OCI-LY7 (cell line): ENCODE measurements at places on chromosomes 5 and 9. TPM values are rescaled to one million over a fixed set of nuclear protein-coding genes. Genes with fewer than 3 reads are reported as not detected.

The ADGRD2 gene
- total RNA-seq = not detected in 2 replicates

The N4BP3 gene
- total RNA-seq = 22.3 and 26.1 TPM in 2 replicates

The ZNF367 gene
- total RNA-seq = 24.6 and 31.6 TPM in 2 replicates

The ANKS6 gene
- 28.5 and 30.1 TPM in 2 replicates for total RNA-seq

The NSUN2 gene
- 122 and 139 TPM in 2 replicates for total RNA-seq

The PRR7 gene
- total RNA-seq = 12.5 and 12.8 TPM in 2 replicates

The ZNF883 gene
- 0.33 TPM in 1 of 2 replicates, not detected in the other for total RNA-seq

The PDGFRB gene
- 0.23 TPM in 1 of 2 replicates, not detected in the other for total RNA-seq

The CARD9 gene
- 1.7 and 2.1 TPM in 2 replicates for total RNA-seq

The GPR150 gene
- not detected in 2 replicates for total RNA-seq

The ARAP3 gene
- total RNA-seq = not detected in 2 replicates

The VDAC1 gene
- 247 and 253 TPM in 2 replicates for total RNA-seq

The HTR1A gene
- not detected in 2 replicates for total RNA-seq

The C5orf52 gene
- total RNA-seq = not detected in 2 replicates

The SMIM33 gene
- total RNA-seq = not detected in 2 replicates

The APBB3 gene
- 32.1 and 32.2 TPM in 2 replicates for total RNA-seq

The PCDHGA2 gene
- total RNA-seq = 0.74 and 1.1 TPM in 2 replicates

The ABO gene
- not detected in 2 replicates for total RNA-seq

The SLC22A4 gene
- total RNA-seq = not detected in 2 replicates

The ZNF354C gene
- total RNA-seq = not detected in 2 replicates

The PCDHB4 gene
- total RNA-seq = not detected in 2 replicates

The GRM6 gene
- total RNA-seq = not detected in 2 replicates

The ADAMTS19 gene
- not detected in 2 replicates for total RNA-seq

The SUSD3 gene
- 94.1 and 116 TPM in 2 replicates for total RNA-seq

The INVS gene
- total RNA-seq = 36.7 and 38.5 TPM in 2 replicates

The CCL28 gene
- not detected in 2 replicates for total RNA-seq

The SLC36A2 gene
- total RNA-seq = not detected in 2 replicates

The TPPP gene
- total RNA-seq = not detected in 2 replicates

The CDH18 gene
- total RNA-seq = not detected in 2 replicates

The LCN12 gene
- total RNA-seq = 3.5 and 3.7 TPM in 2 replicates

The TNFSF8 gene
- total RNA-seq = 50.3 and 53.1 TPM in 2 replicates

The DPH7 gene
- 88.2 and 95.6 TPM in 2 replicates for total RNA-seq

The PTRH1 gene
- 8.9 and 10.2 TPM in 2 replicates for total RNA-seq

The HAVCR2 gene
- total RNA-seq = 3.7 and 4.4 TPM in 2 replicates

The PCDHA4 gene
- not detected in 2 replicates for total RNA-seq

The MEF2C gene
- total RNA-seq = 57.6 and 58.7 TPM in 2 replicates

The ZNF658 gene
- total RNA-seq = 3.0 and 3.5 TPM in 2 replicates

The DND1 gene
- 2.7 and 4.5 TPM in 2 replicates for total RNA-seq

The GMCL2 gene
- not detected in 2 replicates for total RNA-seq

The SLC6A18 gene
- total RNA-seq = not detected in 2 replicates

The GARIN3 gene
- not detected in 2 replicates for total RNA-seq

The CER1 gene
- not detected in 2 replicates for total RNA-seq

The REEP2 gene
- 5.1 and 6.5 TPM in 2 replicates for total RNA-seq

The MRPL36 gene
- 78.6 and 93.8 TPM in 2 replicates for total RNA-seq

The CD14 gene
- 0.52 and 0.76 TPM in 2 replicates for total RNA-seq

The IL11RA gene
- total RNA-seq = 20.1 and 29.2 TPM in 2 replicates

The DEPDC1B gene
- 47.6 and 51.9 TPM in 2 replicates for total RNA-seq

The SOX30 gene
- total RNA-seq = 0.13 and 0.29 TPM in 2 replicates

The SIT1 gene
- 93.0 and 121 TPM in 2 replicates for total RNA-seq

The SPINK4 gene
- total RNA-seq = not detected in 2 replicates

The MSX2 gene
- total RNA-seq = not detected in 2 replicates

The DIPK1B gene
- total RNA-seq = 0.30 and 0.74 TPM in 2 replicates

The ITGA2 gene
- 0.09 TPM in 1 of 2 replicates, not detected in the other for total RNA-seq

The C5 gene
- total RNA-seq = 7.9 and 10.2 TPM in 2 replicates

The CDC25C gene
- 21.1 and 26.9 TPM in 2 replicates for total RNA-seq

The NTRK2 gene
- total RNA-seq = not detected in 2 replicates

The SLC36A3 gene
- not detected in 2 replicates for total RNA-seq

The CNTRL gene
- total RNA-seq = 113 and 138 TPM in 2 replicates

The FGD3 gene
- total RNA-seq = 22.9 and 28.1 TPM in 2 replicates
